ENCODE measurements at places on chromosomes 4 and X.

- DNase-seq = no peak
These were observed 12.2 kb upstream of the WFS1 start for GRCh38 chr4:6257247-6258025.

GRCh38 chr4:8287343-8288280 is 18.1 kb downstream of the HTRA3 start:
- DNase-seq = no peak

GRCh38 chr4:98601708-98602107 is 56.7 kb downstream of the TSPAN5 start:
- no peak for DNase-seq

- no peak for DNase-seq
These were observed 98.7 kb upstream of the GRIA3 start for GRCh38 chrX:123085311-123085940.

- no peak for DNase-seq
These were observed 456.3 kb downstream of the PDGFC start for GRCh38 chr4:156515295-156515694.

- DNase-seq = no peak
These were observed 167.9 kb downstream of the CORIN start for GRCh38 chr4:47669946-47670345.

DNA sequence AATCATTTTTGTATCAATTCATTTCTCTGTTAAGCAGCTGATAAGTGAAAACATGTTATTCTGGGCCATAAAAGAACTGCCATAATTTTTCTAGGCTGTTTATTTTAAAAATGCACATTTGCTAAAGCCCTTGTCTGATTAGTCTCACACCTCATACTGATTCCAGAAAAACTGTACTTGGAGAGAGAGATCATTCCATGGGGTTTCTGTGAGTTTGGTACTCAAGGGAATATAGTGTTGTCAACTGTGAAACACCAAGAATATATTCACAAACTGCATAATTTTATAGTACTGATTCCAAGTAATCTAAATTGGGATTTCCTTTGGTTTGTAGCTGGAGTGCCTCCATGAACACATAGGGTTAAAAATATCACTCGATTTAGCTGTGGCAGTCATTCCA is 547.6 kb downstream of the RPA4 start:
- DNase-seq = no peak
